Erythroblast (primary cell): ENCODE measurements at places on chromosomes 4 and X.
A peak's percentile ranks its signal among the peaks of the same experiment; 100 is the strongest.

GRCh38 chr4:81255524-81255923 lies 40.5 kb upstream of the PRKG2 start:
- DNase-seq = no peak

DNA sequence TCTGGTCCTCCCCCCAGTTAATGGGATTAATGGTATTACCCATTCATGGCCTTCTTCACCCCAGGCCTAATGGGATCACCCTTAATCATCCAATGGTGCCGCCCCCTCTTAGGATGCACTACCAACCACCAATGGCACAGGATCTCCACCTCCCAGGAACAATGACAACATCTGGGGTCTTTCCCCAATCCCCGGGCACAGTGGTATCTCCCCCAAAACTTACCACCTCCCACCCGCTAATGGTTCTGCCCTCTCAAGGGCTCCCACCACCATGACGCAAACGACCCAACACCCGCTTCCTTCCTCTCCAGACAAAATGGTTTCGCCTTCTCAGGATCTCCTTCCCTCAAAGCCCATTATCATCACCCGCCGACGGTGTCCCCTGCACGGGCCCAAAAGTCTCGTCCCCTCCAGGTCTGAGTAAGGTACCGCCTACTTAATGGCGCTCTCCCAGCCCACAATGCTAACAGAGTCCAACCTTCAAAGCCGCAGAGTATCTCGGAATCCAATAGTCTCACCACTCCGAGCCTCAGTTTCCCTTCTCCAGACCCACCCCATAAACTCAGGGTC lies 458 bp downstream of the GRIPAP1 start:
- DNase-seq = peak; percentile 73

DNA sequence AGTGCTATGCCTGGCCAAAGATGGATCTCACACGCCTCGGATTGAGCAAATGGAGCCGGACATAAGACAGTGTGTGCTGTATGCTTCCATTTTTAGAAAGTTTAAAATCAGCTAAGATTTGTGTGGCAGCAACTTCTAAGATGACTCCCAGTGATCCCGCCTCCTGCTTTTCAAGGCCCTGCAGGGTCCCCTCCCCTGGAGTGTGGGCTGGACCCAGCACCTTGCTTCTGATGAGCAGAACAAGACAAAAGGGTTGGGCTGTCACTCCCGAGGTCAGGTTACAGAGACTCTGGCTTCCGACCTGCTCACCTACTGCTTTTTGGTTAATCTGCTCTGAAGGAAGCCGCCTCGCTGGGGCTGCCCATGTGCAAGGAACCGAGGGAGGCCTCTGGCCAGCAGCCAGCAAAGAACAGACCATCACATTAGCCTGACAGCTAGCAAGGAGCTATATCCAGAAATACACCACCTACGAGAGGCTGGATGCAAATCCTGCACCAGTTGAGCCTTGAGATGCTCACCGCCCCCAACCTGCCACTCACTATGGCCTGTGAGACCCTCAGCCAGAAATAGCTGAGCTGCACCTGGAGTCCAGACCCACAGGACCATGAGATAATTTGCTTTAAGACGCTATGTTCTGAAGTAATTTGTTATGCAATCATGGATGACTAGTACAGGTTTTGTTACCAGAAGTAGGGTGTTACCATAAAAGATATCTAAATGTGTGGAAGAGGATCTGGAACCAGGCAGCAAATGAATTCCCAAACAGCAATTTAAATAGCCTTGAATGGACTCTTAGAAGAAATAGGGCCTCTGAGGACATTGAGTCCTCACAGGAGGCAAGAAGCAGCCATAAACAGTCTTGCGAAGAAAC lies 47.6 kb downstream of the CRMP1 start:
- DNase-seq = no peak

DNA sequence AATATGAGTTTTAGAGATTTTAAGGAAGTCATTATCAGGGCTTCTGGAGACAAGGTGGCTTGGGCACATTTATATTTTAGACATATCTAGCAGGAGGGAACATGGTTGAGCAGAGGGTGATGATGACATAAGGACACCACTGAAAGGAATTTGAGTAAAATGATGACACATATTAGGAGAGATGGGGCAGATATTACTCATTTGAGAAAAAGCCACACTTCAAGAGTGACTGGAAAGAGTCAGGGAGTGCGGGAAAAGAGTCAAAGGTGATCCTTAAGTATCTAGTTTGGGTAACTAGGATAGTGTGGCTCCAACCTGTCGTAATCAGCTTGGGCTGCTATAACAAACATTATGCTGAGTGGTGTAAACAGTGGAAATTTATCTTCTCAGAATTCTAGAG lies 377.7 kb downstream of the PACRGL start:
- no peak for DNase-seq

DNA sequence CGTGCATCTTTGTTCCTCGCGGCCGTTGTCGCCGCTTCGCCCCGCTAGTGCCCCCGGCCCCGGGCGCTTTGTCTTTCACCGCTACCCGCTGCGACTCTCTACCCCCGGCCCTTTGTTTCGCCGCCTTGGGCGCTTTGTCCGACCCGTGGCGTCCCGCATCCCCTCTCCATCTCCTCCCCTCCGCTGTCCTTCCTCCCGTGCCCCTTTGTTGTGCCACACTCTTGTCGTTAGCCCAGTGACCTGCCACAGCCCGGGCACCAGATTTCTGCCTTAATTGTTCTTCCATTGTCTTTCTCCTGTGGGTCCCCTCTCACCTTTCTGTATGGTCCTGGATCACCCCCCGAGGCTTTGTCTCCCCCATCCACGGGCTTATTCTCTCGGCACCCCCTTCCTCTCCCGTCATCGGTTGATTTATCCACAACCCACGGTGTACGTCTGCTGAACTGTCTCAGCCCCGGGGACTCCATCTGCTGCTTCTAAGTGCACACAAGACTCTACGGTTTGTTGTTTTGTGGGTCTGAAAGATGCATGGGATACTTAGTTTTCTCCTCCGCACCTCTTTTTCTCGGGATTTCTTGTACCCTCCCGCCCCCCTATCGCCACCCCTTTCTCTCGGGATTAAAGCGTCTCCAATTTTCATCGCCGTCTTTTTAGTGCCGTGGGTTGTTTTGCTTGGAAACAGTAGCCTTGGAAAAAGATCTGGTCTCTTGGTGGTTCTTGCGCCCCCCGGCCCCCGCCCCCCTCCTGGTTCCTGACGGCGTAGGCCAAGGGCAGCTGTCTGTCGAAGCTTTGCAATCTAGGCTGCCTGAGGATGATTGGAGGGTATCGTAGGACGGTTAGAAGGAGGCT lies 783 bp downstream of the RBPJ start:
- peak; percentile 51 for DNase-seq
